HCT116 (cell line): ENCODE measurements at places on chromosomes 2 and 18.
A peak's percentile ranks its signal among the peaks of the same experiment; 100 is the strongest.

- no peak for DNase-seq
These were observed 122.6 kb downstream of the CD8B2 start for GRCh38 chr2:106609780-106610179.

DNA sequence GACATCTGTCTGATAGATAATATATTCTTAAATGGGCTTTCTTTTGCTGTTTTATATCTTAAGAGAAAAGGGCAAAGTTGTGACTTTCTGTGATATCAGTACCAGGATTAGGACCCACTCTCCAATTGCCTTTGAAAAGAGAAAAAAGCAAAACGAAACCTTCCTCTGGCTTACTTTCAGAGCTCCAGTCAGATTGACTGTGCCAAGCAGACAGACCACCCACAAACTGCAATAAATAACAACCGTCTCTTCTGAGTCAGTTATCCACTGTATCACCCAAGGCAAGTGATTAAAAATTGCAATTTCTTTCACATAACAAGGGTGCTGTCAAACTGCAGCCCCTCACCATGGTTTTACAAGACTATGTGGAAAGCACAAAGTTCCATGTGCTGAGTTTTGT is 230.5 kb upstream of the SETBP1 start:
- DNase-seq: no peak

GRCh38 chr2:138794724-138795123 is 14.5 kb upstream of the NXPH2 start:
- DNase-seq: no peak

GRCh38 chr18:69755856-69756496 is 191.7 kb downstream of the CD226 start:
- DNase-seq: no peak

GRCh38 chr2:120941571-120942120 is 206.0 kb downstream of the GLI2 start:
- DNase-seq: no peak

GRCh38 chr2:156077041-156077742 is 255.3 kb downstream of the NR4A2 start:
- no peak for DNase-seq

DNA sequence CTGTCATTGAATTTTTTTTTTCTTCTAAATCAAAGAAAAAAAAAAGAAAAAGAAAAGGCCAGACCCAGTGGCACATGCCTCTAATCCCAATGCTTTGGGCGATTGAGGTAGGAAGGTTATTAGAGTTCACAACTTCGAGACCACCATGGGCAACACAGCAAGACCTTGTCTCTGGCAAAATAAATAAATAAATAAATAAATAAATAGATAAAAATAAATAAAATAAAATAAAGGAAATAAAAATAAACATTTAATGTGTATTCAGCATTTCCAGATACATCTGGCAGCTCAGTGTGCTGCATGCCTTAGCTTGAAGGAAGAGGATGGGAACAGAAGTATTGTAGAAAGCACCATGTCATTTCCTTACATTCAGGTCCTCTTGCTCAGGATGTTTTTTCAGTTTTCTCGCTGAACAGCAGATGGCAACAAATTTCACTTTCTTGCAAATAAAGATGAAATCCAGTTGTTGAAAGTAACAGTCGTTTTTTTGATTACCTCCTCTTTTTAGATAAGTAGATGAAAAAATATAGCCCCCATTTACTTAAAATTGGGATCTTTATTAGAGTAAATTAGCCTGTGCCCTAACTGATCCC is 25.7 kb upstream of the FAM178B start:
- peak; percentile 48 for DNase-seq

DNA sequence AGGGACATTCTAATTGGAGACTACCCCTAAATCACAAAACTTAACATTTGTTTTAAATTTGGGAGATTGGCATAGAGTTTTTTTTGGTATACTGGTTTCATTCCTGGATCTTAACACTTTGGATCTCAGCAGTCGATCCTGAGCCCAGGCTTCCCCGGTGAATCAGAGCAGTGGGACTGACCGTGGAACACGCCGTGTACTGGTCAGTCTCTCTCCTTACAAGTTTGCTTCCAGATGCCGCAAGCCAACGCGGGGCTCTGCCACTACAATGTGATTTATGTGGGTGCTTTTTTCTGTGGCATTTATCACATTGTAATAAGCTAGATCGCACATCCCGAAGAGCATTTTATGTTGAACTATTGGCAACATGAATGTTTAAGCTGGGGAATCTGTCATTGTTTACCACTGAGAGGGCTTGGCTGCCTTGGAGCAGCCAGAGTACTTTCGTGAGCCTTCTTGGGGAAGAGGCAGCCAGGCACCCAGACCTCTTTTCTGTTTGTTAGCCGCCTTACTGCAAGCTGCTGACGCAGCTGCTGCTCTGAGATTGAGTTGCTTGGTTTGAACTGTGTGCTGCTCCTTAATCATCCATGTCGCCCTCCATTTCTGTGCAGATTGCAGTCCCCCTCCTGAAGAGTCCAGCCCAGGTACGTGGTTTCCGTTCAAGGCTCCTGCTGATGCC is 49.3 kb downstream of the COA5 start:
- no peak for DNase-seq

- DNase-seq: no peak
These were observed 116.3 kb downstream of the ZBTB7C start for GRCh38 chr18:48292782-48293424.

DNA sequence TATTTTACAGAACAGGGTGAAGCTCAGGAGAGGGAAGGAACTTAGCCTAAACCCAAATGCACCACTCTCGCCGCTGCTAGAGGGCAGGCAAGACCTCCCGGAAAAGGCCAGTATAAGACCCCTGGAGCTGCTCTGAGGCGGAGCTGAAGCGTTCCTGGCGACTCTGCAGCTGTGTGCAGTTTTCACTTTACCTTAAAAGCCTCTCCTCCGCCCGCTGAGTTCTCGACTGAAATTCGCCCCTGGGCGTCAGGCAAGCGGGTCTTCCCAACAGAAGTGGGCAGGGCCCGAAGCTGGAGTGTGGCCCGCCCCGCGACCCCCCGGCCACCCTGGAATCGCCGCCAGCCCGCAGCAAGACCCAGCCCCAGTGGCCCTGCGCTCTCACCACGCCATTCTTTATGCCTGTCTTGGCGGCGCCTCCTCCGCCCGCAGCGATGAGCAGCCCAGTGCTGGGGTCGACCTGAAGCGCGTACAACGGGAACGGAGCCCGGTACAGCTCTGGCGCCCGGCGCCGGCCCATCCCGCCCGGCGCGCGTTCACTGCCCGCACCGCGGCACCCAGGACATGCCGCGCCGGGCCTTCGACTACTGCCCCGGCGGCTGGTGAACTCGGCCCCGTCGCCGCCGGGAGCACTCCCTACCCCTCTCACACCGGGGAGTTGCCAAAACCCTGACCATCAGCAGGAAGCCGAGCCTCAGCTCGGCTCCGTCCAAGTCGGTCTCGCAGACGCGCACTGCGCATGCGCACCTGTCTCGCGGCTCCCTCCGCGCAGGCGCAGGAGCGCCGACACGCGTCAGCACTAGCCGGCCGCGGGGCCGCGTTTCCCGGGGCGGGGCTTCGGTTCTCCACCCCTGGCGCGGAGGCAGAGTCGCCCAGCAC is at the start of gene PREB:
TSS of gene PREB (minus strand) at position 732 of the 876 bp plus-strand sequence. CDS start at position 517, 215 bp downstream.
- peak; percentile 87 for DNase-seq

- DNase-seq: no peak
These were observed 22.6 kb downstream of the MRPL44 start for GRCh38 chr2:223979730-223980396.

GRCh38 chr18:74468547-74469061 is 11.5 kb upstream of the DIPK1C start:
- DNase-seq: no peak

DNA sequence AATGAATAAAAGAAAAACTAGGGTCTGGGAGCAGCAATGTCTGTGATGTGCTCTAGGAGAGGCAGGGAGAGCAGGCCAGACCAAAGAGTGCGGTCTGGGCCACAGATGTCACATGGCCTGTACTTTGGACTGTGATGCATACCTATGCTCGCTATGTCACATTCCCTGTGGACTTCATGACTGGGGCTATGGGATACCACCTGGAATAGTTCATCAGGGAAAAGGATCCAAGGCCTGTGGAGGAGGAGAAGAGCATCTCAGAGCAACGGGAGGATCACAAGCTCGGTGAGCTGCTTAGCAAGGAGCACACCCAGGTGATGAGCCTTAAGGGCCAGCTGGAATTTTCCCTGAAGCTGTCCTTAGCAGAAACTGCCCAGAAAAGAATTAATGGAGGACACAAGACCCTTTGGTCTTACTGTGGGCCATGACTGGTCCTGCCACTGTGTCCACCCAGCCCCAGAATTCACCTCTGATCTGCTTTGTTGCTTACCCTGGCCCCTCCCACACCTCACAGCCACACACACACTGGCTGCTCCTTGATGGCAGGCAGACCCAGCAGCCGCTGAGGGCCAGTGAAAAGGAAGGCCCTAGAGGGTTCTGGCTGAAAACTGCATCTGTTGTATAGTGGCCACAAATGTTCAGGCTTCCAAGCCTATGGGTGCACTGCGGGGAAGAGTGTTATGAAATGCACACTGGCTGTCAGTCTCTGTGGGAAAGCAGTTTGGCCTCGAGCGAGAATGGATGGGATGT is 25.3 kb upstream of the GCC2 start:
- no peak for DNase-seq

DNA sequence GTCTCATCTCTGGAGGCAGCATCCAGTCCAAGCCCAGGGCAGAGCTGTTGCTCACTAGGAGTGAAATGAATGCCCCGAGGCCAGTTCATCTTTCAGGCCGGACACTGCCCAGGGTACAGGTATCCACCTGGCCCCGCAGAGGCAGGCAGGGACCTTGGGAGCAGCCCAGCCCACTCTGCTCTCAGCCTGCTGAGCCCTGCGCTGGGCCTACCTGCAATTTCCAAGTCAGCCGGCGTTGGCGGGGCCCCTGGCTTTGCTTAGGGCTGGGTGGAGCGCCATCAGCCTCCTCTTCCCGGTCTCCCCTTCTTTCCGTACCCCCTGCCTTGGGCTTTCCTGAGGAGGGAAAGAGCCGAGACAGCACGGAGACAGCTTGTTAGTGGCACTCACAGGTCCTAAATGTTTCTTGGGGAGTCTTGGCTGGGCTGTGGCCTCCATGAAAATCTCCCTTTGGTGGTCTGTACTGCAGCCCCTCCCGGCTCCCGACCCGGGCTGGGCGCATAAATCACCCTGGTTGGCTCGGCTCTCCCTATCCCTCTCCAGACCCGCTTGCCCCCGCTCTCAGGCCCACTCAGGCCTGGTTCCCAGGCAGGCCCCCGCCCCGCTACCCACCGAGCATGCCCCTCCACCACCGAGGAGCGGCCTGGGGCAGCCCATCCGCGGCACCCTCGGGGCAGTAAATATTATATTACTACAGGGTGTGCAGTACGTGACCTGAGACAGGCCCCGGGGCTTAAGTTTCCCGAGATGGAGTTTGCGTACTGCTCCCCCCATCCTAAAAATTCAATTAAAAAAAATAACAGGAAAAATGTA is 106.7 kb downstream of the DYSF start:
- DNase-seq: no peak

DNA sequence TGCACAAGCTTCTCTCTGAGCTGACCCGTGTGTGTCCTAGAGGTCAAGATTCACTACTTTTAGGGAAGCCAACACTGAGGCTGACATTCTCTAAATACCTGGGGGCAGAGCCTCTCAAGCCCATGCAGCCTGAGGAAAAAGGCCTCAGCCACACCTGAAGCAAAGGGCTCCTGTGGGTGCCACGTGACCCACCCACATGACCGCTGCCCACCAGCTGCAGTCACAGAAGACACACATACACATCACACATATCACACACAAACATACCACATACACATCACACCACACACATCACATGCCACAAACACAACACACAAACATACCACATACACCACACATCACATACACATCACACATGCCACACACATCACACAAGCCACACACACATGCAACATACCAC is 14.6 kb downstream of the TMEM177 start:
- DNase-seq: no peak

DNA sequence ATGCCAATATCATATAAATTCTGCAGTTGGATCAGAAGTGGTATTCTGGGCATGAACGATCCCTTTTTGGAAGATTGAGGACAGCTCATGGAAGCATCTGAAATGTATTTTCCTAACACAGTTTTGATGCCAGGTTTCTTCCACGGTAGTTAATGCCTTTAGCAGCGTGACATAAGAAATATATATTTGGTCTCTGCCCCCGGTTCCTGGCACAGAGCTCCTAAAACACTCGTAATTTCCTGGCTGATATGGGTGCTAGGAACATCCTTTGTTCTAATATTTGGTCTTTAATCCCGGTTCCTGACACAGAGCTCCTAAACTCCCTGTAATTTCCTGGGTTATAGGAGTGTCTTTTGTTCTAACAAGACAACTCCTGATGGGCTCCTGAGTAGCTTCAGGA is 8.2 kb upstream of the CABLES1 start:
- DNase-seq: no peak

DNA sequence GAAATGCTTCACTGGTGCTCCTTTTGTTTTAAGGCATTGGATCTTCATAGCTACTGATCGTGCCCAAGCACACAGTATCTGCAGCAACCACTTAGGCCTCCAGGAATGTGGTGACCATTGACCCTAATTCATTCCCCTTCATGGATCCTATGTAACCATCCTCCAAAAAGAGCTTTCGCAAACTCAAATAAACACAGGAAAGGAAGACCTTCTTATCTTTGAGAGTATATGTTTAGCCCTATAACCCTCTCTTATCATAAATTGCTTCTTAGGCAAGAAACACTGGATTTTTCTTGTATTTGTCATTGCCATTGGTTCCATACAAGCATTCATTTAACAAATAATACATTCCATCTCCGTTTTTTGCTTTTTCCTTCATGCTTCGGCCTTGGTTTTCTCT is 4.1 kb upstream of the TTR start:
- no peak for DNase-seq

DNA sequence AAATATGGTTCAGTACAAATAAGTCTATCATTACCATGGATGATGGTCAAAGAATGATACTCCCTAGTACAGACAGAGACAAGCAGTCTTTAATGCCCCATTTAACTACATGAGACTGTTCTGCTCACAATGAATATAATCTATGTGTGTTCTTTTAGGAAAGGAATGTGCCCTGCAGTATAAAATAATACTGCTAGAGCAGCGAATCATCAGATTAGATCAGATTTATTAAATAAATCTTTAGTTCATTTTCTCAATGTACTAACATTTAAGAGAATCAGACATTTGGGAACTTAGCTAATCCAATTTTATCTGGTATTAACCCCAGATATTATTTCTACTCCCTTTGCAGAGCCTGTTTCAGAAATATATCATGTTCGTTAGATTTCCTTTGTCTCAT is 272.0 kb upstream of the GCFC2 start:
- DNase-seq: no peak

DNA sequence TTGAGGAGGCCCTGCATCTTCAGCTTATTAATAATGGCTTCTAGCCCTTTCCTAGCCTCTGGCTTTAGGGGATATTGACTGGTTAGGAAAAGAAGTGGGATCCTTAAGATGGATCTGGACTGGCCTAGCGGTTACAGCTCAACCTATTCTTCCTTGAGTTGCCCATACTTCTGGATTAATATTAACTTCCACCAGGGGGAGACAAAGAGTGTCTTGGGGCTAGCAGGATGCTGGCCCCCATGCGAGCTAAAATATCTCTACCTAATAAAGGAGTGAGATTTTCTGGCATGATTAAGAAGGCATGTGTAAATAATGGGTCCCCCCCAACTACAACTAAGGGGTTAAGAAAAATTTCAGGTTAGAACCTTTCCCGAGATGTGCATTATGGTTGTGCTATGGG is 23.2 kb upstream of the PLA2R1 start:
- no peak for DNase-seq
